ENCODE measurements at places on chromosomes 11 and 22. TPM values are rescaled to one million over a fixed set of nuclear protein-coding genes. Genes with fewer than 3 reads are reported as not detected.

Gene C11orf16
- total RNA-seq, result not detected

Gene TH
- not detected for total RNA-seq

Gene TSSK2
- not detected for total RNA-seq

Gene OR51B4
- not detected for total RNA-seq

Gene SOX10
- total RNA-seq, result not detected

Gene YIF1A
- 99.6 TPM for total RNA-seq

Gene GSTT2B
- total RNA-seq, result 1.7 TPM

Gene C11orf52
- total RNA-seq, result 2.0 TPM

Gene TPBGL
- not detected for total RNA-seq

Gene OR5P2
- not detected for total RNA-seq

Gene FOSL1
- 13.1 TPM for total RNA-seq

Gene B4GALNT4
- total RNA-seq, result 0.52 TPM

Gene RIMBP3B
- 0.22 TPM for total RNA-seq

Gene BCO2
- total RNA-seq, result 1.5 TPM

Gene GTSE1
- 8.4 TPM for total RNA-seq

Gene MRGPRF
- total RNA-seq, result 26.2 TPM

Gene DERL3
- 0.43 TPM for total RNA-seq

Gene PIK3IP1
- 22.0 TPM for total RNA-seq

Gene RBM7
- 61.9 TPM for total RNA-seq

Gene ANO9
- total RNA-seq, result not detected

Gene CYP2D6
- 0.13 TPM for total RNA-seq

Gene PIM3
- total RNA-seq, result 18.7 TPM

Gene UCP3
- 0.65 TPM for total RNA-seq

Data from articular chondrocyte of knee joint (primary cell).